ENCODE measurements at places on chromosomes 4 and X.
A peak's percentile ranks its signal among the peaks of the same experiment; 100 is the strongest.

DNA sequence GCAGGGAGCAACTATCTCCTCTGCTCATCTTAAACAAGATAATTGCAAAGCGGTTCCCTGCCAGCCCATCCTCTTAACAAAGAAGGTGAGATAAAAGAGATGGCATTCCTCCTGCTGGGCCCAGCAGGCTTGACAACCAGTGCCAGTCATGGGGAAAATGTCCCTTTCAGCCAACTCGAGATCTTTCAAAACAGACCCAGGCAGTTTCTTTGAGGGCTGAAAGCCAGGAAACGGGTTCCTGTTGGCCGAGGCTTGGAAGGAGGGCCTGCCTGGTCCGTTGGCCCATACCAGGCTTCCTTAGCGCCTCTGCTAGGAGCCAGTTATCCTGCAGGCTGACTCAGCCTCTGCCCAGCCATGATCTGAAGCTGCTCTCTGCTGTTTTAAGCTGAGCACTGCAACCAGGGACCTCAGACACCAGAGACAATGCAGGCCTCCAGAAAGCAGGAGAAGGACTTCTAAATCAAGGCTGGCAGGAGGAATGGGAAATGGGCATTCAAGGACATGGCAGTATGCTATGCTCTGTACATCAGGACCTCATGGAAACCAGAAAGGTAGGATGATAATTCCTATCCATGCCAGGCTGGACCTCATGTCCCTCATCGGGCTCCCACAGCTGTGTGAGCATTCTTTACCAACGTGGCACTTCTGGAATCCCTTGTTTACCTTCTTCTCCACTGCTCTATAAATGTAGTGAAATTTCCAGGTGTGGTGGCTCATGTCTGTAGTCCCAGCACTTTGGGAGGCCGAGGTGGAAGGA is 42.4 kb upstream of the SLC2A9 start:
- peak; percentile 9 for DNase-seq

GRCh38 chr4:165410214-165410613 is 31.4 kb downstream of the CPE start:
- no peak for DNase-seq

- DNase-seq = peak; percentile 54
These were observed 11.0 kb downstream of the PKD2 start for GRCh38 chr4:88018466-88018865.

DNA sequence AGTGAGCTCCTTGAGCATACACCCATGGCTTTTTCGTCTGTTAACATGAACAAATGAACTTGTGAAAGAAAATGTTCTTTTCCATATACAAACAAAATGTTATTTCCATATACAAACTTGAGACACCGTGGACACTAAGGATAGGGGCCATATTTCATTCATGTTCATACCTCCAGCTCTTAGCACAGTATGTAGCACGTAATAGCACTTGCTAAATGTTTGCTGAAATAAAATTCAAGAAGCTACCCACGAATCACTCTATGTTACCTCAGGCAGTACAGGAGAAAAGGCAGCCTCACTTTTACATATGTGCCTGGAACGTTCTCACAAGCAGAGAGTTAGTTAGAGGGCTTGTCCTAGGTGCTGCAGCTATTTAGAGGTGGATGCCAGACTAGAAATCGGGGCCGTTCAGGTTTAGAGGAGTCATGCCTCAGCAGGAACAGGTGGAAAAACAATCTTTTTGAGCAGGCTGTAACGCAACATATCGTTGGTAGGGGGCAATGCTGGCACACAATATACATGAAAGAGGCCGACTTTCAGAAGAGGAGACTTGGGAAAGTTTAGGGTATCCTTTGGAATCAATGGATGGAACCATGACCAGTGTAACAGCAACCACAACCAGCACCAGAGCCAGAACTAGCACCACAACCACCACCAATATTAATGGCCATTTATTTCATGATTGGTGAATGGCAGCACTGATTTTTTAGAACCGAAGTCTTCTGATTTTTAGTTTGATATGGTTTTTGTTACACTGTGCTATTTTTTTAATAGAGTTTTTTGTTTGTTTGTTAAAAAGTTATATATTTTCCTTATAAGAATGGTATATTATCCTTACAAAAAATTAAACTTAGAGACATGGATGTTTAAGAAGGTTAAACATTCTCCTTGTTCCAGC is 14.8 kb upstream of the PAQR3 start:
- no peak for DNase-seq

GRCh38 chr4:13084210-13084609 is 399.9 kb downstream of the RAB28 start:
- no peak for DNase-seq

DNA sequence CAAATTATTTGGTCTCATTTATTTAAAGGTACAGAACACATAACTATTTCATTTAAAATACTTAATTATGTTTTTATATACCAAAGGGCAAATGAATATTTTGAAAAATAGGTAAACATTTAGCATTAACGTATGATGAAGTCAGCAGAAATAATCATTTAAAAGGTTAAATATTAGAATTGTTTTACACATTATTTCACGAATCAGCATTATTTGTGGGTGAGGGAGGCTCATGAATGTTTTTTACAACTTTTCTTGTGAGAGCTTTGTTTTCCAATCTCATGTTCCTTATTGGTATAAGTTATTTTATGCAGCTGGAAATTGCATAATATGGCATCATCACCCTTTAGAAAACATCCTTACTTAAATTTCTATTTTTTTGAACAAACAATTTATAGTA is 73.9 kb upstream of the FSTL5 start:
- no peak for DNase-seq

- DNase-seq = no peak
These were observed 46.5 kb downstream of the PHF8 start for GRCh38 chrX:53997724-53998123.

- DNase-seq = no peak
These were observed 204.0 kb upstream of the ANXA3 start for GRCh38 chr4:78347527-78347926.

- peak; percentile 3 for DNase-seq
These were observed 31.1 kb downstream of the F11 start for GRCh38 chr4:186297013-186297645.

- peak; percentile 23 for DNase-seq
These were observed 23.5 kb upstream of the THOC2 start for GRCh38 chrX:123756320-123756719.

DNA sequence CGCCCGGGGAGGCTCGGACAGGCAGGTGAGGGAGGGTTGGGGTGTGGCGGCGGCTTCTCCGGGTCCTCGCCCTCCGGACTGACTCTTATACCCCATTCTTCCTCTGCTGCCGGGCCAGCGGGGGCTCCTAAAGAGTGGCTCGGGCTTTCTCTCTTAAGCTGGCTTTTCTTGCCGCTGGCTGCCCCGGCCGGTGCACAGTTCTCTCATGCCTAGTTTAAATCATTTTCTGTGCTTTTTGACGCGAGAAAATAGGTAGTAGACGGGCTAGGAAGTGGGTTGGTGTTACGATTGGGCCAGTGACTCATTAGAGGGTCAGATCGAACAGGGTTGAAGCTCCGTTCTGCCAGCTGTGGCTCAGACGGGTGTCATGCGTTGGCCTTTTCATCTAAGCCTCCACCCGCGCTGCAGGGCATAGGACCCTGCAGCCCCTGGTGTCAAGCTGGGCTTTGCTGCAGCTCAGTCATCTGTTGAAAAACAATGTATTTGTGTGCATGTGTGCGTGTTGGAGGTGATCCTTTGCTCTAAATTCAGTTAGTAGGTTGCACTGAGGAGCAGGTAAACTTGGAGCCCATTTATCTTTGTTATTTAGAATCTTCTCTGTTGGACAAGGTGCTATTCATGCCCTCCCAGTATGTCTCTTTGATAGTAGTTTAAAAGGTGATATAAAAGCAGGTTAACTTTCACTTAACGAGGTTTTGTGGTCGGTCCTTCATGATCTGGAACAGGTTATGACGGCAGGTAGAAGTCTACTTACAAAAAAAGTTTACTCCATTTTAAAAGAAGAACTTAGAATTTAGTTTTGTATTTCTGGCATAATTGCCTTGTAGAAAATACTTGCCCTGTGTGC is 802 bp downstream of the BMP2K start:
- DNase-seq = no peak

- no peak for DNase-seq
These were observed 69.0 kb upstream of the ETNPPL start for GRCh38 chr4:108831886-108832285.

GRCh38 chr4:33171873-33172525 is 2451.8 kb downstream of the PCDH7 start:
- no peak for DNase-seq

- DNase-seq = no peak
These were observed 49.5 kb downstream of the STAP1 start for GRCh38 chr4:67608027-67608426.

DNA sequence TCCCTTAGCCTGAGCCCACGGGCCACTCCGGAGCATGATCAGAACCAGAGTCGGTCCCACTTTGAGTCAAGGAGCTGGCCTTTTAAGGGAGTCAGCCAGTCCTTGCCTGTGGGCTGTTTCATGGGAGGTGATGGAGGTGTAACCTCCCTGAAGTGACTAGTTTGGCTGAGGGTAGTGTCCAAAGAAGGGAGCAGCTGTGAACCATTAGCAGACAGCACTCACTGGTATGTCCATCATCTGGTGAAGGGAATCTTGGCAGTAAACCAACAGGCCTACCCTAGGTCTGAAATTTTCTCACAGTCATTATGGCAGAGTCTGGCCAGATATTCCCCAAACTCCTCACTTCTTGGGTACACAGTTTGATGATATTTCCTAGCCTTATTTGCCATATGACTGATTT is 12.3 kb upstream of the REPS2 start:
- DNase-seq = no peak

- DNase-seq = no peak
These were observed 11.6 kb downstream of the IL15 start for GRCh38 chr4:141647966-141648365.

DNA sequence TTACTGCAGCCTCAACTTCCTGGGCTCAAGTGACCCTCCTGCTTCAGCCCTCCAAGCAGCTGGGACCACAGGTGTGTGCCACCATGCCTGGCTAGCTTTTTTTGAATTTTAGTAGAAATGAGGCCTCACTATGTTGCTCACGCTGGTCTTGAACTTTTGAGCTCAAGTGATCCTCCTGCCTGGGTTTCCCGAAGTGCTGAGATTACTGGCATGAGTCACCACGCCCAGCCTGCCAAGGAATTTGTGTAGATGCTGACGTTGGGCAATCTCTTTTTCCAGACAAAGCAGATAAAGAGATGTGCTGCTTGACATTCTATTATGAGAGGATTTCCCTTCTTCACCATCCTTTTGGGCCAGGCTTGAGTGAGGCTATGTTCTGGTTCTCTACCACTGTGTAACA is 254.5 kb upstream of the RPS6KA3 start:
- no peak for DNase-seq

- DNase-seq = no peak
These were observed 370.0 kb downstream of the GPAT3 start for GRCh38 chr4:83905952-83906351.

GRCh38 chrX:134365904-134366303 is 94.1 kb upstream of the HPRT1 start:
- DNase-seq = no peak

Measured in BJ (cell line).